ENCODE measurements at places on chromosomes 4 and X. TPM values are rescaled to one million over a fixed set of nuclear protein-coding genes. Genes with fewer than 3 reads are reported as not detected.
A peak's percentile ranks its signal among the peaks of the same experiment; 100 is the strongest.

Gene ATP7A
- 18.1 TPM for polyA plus RNA-seq

Gene ETDB
- 0.51 TPM for polyA plus RNA-seq

Gene RIBC1
- 6.2 TPM for polyA plus RNA-seq

Gene FGF2
- 6.8 TPM for polyA plus RNA-seq

Gene MAGIX
- 1.5 TPM for polyA plus RNA-seq

Gene CCNB3
- polyA plus RNA-seq = 0.65 TPM

Gene ARHGAP6
- 21.4 TPM for polyA plus RNA-seq

Gene PF4V1
- 2.3 TPM for polyA plus RNA-seq

- DNase-seq = peak; percentile 51
Measured at GRCh38 chr4:87092389-87093141, 127.9 kb downstream of the KLHL8 start.

GRCh38 chrX:87468941-87469340 lies 48.7 kb upstream of the KLHL4 start:
- DNase-seq = no peak

GRCh38 chr4:88718098-88718497 lies 20.5 kb upstream of the NAP1L5 start:
- DNase-seq = no peak

DNA sequence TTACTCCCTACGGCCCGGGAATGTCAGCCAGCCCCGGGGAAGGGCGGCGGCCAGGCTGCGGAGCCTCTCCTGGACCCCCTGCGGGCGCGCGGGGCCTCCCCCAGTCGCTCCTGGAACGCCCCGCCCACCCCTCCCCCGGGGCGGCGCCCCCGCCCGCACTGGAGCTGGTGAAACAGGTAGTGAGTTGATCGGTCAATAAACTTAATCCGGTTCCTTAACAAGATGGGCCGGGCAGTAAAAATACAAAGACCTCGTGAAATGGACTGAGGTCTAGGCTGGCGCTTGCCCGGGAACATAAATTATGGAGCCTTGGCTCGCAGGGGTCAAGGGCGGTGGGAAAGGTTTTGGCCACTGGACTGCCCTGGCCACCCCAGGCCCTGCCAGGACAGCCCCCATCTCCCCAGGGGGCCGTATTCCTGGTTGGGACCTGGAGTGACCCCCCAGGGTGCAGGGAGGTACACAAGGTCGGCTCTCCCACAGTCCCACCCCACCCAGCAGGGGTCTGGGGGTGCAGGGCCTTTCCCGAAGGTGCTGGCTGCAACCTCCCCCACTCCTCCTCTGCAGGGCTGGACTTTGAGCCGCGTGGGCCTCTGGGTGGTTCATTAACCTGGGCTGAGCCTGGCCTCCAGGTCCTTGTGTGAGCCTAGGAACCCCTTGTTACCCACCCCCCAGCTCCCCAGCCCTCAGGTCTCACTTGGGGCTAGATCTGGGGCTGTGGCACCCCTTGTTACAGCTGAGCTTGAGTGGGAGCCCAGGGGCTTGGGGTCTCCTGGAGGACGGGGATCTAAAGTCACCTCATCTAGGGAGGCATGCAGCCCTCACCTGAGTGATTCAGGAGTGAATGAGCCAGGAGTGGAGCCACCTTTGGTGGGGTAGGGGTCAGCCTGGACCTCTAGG lies 2.5 kb downstream of the FGFR3 start:
- no peak for DNase-seq

DNA sequence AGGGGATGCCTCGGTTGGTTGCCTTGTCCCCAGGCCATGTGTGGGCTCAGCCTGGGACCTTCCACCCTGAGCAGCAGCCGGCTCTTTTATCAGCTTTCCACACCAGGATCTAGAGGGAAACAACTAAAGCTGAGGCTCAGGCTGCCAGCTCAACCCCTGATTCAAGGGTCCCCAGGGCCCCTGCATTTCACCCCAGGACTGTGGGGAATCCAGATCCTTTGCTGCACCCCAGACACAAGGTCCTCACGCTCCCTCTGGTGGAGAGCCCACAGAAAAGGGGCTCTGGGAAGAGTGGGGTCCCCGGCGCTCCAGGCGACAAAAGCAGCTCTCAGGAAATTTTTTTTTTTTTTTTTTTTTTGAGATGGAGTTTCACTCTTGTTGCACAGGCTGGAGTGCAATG lies 64.3 kb downstream of the ZFYVE28 start:
- DNase-seq = no peak

GRCh38 chr4:15197005-15197404 lies 194.7 kb downstream of the CPEB2 start:
- no peak for DNase-seq

GRCh38 chrX:137212078-137212632 lies 178.4 kb upstream of the GPR101 start:
- no peak for DNase-seq

DNA sequence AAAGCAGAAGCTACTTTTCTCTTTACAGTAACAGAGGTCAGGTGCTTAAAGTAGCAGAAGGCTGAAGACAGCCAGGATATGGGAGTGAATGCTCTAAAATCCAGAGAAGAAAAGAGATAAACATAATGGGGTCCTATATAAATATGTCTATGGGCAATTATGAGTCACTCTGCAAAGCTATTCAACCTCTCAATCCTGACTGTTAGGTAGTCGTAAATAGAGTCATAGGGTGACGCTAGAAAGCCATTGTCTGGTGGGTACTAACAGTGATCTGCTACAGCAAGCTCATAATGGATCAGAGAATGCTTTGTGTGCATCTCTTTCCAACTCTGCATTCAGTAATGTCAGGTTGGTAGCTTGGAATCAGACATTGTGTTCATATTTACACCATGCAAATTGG lies 53.5 kb upstream of the PDE5A start:
- no peak for DNase-seq

- DNase-seq = no peak
Measured at GRCh38 chr4:76363556-76364290, 57.2 kb downstream of the STBD1 start.

GRCh38 chrX:39633293-39633692 lies 464.5 kb downstream of the BCOR start:
- no peak for DNase-seq

DNA sequence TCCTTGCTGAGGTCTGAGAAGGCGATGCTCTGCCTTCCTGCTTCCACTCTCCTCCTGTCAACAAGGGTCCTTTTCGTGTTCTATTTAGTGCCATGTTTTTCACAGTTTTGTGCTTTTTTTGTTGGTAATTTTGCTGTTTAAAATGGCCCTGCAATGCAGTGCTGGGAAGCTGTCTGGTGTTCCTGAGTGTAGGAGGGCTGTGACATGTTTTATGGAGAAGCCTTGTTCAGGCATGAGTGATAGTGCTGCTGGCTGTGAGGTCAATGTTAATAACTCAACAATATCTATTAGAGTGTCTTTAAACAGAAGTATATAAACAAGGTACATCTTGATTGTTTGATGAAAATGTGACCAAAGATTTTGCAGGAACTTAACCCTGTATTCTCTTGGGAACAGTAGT lies 27.6 kb downstream of the CLCN4 start:
- DNase-seq = no peak

GRCh38 chrX:13283512-13283911 lies 36.3 kb downstream of the ATXN3L start:
- DNase-seq = no peak

DNA sequence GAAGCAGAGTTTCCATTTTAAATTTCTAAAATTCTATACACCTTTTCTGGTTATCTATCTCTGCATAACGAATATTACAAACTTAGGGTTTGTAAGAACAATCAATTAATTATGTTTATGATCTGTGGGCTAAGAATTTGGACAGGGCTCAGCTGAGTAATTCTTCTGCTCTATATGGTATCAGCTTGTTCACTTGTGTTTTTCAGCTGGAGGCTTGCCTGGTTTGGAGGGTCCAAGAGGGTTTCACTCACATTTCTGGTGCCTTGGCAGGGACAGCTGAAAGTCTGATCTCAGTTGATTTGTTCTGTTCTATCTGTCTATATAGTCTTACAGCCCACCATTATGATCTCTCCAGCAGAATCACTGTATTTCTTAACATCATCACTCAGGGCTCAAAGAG lies 57.8 kb upstream of the ADGRA3 start:
- peak; percentile 13 for DNase-seq

DNA sequence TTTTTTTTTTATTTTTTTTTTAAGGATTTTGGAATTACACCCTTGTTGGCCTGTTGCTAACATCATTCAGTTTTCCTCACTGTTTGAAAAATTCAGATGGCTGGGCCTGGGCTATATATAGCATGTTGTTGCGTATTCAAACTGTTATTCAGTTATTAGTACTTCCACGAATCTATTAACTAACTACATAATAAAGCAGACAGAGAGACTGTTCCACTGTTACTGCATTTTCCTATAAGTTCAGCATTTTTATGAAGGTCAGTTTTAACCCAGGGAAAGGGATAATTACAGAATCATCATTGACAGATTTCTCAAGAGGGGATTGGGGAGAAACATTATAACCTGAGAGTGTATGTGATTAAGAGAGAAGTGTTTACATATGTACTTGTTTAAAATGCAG lies 3.1 kb downstream of the DOCK11 start:
- no peak for DNase-seq

DNA sequence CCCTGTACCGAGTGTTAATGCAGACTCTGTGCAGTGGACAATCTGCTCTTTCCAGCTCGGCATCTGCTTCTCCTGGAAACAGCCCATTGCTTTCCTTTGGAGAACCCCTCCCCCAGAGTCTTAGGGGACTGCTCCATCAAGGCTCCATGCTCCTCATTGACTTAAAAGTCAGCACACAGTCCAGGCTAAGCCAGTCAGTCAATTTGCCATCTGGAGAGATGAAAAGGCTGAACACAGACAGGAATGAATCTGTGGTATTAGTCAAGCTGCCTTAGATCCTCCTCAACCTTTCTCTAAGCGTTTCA lies 20.3 kb downstream of the ATP8A1 start:
- no peak for DNase-seq

- no peak for DNase-seq
Measured at GRCh38 chr4:97239667-97239997, 903.6 kb downstream of the STPG2 start.
